ENCODE measurements at places on chromosomes 2 and 18.

DNA sequence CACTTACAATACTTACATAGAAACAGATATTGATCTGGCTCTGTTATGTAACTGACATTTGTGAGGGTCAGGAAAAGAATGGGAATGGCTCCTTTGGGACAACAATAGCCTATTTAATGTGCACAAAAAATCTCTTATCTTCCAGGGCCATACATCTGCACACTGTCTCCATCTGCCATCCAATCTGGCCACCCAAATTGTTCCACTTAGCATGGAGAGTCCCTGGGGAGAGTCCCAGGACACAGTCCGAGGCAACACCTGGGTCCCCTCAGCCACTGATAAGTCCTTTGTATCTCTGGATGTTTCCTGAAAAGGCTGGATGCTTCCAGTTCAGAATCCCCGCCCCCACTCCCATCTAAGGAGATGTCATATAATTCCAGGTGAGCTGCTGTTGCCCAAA lies 274.2 kb upstream of the NCKAP5 start:
- DNase-seq: no peak

DNA sequence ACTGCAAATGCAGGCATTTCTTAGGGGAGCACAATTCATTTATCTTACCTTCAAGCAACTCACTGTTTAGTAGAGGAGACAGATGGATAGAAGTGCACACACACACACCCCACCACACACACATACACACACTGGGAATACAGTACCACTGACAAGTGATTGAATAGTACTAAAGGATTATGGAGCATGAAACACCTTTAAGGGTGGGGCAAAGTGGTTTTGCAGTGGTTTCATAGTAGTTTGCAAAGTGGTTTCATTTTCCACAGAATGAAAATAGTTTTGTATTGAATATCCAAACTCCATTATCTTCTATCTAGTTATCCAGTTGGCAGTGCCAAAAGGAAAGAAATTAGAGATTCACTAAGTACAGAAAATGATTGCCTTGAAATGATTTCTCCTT lies 18.9 kb downstream of the KIF5C start:
- DNase-seq: no peak

DNA sequence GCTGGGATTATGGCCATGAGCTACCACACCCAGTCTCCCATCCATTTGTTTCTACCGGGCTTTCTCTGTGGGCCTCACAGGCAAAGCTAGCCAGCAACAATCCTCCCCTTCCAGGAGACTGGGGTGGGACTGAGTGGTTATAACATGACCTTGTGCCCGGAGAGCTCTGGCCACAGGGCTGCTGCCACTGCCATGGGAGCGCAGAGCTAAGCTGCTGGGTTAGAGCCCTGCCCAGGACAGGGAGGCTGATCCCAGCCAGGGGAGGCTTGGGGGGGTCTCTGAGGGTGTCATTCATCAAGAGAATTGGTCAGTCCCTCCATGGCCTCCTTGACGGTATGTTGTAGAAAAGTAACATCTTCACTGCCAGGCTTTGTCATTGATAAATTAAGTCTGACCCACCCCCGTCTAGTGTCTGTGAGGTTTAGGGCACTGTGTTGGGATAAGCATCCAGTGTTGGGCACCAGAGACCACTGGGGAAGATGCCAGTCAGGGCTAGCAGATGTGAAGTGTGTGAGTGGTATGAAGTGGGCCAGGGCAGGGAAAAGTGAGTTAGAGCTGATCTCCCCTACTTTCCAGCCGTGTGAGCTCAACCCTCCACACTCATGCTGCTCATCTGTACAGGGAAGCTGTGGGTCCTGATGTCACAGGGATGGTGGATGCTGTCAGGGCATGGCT lies 368.4 kb upstream of the HS6ST1 start:
- no peak for DNase-seq

- DNase-seq: no peak
These were observed 6.5 kb downstream of the BIN1 start for GRCh38 chr2:127100251-127101047.

- peak; percentile 61 for DNase-seq
These were observed 1.2 kb downstream of the TMEM237 start for GRCh38 chr2:201642086-201642578.

GRCh38 chr2:188085421-188085820 lies 206.3 kb upstream of the GULP1 start:
- no peak for DNase-seq

- DNase-seq: no peak
These were observed 3.9 kb upstream of the NPPC start for GRCh38 chr2:231929961-231930592.

DNA sequence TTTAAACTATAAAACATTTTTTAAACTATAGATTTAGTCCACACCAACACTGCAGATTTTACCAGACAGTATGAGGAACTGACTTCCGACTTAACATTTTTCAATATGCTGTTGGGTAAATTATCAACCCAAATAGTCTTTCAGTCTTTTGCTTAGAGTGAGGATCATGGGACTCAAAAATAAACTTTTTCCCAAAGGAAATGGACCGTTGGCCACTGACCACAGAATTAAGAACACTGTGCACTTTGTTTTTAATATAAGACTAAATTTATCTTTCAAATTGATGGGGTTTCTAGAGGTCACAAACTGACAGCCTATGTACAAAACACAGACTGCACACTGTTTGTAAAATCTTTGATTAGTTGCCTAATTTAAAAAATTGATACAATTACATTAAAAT lies 44.9 kb downstream of the FIGN start:
- no peak for DNase-seq

GRCh38 chr18:37265382-37265781 lies 300.2 kb downstream of the CELF4 start:
- DNase-seq: no peak

DNA sequence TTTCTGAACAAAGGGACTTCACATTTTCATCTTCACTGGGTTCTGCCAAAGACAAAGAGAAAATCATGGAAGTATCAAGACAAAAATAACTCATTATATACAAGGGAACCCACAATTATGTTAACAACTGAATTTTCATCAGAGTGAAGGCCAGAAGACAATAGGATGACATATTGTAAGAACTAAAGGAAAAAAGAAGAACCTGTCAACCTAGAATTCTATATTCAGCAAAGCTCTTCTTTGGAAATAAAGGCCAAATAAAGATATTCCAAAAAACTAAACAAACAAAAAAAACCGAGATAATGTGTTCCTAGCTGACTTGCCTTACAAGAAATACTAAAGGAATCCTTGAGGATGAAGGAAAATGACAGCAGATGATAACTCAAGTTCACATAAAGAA lies 10.3 kb upstream of the ZCCHC2 start:
- no peak for DNase-seq

DNA sequence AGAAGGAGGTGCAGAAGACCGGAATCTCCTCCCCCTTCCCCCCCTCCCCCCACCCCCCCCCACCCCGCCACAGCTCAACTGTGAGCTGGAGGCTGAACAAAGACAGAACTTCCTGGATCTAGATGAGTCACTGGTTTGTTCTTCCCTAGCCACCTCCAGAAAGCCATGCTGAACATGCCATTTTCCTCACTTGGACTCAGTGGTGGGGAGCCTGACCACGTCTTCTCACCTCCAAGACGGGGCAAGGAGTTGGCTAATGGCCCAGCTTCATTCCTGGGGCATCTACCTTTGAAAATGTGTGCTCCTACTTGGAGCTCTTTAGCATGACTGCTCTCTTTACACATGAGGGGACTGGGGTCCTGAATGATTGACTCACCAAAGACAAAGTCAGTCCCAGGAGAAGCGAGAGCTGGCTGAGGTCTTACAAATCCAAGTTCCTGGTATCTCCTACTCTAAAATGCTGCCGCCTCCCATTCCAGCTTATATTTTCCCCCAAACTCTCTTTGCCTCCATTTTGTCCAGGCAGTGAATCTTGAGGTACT lies 22.6 kb upstream of the FZD5 start:
- DNase-seq: no peak

DNA sequence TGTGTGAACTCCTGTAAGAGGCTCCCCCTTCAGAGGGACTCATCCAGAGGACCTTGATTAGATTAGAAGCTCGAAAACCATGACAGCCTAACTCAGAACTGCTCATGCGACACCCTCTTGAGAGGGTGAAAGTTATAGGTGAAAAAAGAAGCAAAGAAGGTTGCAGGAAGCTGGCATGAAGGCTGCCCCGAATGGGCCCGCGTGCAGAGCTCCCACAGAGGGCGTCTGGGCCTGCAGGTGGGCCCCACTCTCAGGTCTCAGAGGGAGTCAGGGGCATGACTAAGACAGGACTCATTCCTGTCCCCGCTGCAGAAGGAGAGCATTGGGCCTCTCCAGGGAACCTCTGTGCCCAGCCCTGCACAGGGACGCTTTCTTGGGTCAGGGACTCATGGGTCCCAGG lies 235.4 kb downstream of the EIPR1 start:
- no peak for DNase-seq

- DNase-seq: no peak
These were observed 403.8 kb upstream of the ID2 start for GRCh38 chr2:8277921-8278571.
